Mammary epithelial cell (primary cell): ENCODE measurements at places on chromosomes 16 and 17. TPM values are rescaled to one million over a fixed set of nuclear protein-coding genes. Genes with fewer than 3 reads are reported as not detected.

The TEKT3 gene
- total RNA-seq = not detected in 2 replicates

The MAP2K3 gene
- 36.9 and 57.6 TPM in 2 replicates for total RNA-seq

The CD300A gene
- not detected in 2 replicates for total RNA-seq

The KCNAB3 gene
- 0.33 TPM for total RNA-seq
